Osteocyte (in vitro differentiated cells): ENCODE measurements at places on chromosomes 6 and 20. TPM values are rescaled to one million over a fixed set of nuclear protein-coding genes. Genes with fewer than 3 reads are reported as not detected.

- DNase-seq = no peak
Measured at GRCh38 chr6:134593887-134594286, 276.0 kb upstream of the SGK1 start.

DNA sequence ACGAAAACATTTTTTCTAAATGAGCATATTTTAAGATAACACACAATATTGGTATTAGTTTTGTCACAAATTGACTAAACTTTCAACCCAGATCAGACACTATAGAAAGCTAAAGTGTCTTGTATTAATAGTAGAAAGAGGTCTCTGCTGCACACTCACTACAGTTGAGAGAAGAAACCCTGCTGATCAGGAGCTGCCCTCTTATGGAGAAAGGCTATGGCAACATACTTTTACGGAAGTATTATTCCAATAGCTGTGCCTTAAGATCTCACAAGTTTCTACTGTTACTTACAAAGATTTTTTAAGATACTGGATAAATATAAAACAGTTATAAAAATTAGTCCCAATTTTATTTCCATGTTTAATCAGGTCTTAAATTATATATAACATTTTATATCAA lies 155.7 kb downstream of the RIMS1 start:
- no peak for DNase-seq

- DNase-seq = no peak
Measured at GRCh38 chr6:39753725-39754045, 28.5 kb upstream of the KIF6 start.

DNA sequence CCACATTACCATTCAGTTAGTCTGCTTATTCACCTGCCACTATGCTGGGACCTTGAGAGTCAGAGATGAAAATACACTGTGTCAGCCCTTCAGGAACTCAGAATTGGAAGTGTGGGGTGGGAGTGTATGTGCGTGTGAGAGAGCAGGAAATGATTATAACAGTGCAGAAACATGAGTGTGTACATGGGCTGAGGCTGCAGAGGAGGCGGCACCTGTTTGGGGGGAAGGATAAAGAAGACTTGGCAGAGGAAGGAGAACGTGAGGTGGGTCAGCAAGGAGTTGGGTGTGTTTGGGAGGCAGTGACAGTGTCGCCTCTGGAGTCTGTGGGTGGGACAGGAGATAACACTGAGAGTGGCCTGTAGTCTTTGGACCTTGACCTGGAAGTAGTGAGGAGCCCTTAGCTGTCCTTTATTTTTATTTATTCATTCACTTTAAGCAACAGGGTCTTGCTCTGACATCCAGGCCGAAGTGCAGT lies 3.1 kb downstream of the CHMP4B start:
- no peak for DNase-seq

GRCh38 chr6:38311201-38311600 lies 328.5 kb downstream of the BTBD9 start:
- DNase-seq = no peak

DNA sequence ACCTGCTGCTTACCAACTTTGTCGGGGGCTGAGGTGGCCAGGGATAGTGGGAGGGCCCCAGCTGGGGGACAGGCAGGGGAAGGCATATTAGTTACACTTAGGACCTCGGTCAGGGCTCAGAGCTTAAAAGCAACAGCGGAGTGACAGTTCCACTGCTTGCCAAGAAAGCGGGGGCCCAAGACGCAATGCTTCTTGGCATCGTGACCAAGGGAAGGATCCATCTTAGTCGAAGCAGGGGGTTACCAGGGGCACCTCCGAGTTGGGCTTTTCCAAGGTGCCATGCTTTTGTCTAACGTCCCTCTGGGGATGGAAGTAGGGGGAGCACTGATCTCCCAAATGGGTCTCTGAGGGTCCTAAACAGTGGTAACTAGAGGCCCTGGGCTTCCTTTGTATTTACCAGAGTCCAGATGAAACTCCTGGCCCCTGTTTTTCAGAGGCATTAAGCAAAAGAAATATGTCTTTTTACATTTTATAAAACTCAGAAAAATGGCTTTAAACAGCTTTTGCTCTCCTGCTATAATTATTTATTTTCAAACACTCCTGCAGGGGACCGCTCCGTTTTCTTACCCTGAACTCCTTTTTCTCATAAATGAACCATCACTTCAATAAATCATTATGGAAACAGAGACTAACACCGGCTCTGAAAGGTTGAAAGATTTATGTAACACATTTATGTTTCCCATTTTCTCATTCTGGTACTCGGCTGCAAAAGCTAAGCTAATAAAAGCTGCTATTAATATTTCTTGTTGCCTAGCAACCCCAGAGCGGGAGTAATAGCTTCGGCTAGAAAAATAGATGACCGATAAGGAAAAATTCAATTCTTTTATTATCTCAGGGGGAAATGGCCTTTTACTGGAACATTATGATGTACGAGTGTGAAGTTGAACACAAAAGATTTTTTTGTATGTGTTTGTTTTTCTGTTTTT lies 100.4 kb downstream of the TOX2 start:
- no peak for DNase-seq

DNA sequence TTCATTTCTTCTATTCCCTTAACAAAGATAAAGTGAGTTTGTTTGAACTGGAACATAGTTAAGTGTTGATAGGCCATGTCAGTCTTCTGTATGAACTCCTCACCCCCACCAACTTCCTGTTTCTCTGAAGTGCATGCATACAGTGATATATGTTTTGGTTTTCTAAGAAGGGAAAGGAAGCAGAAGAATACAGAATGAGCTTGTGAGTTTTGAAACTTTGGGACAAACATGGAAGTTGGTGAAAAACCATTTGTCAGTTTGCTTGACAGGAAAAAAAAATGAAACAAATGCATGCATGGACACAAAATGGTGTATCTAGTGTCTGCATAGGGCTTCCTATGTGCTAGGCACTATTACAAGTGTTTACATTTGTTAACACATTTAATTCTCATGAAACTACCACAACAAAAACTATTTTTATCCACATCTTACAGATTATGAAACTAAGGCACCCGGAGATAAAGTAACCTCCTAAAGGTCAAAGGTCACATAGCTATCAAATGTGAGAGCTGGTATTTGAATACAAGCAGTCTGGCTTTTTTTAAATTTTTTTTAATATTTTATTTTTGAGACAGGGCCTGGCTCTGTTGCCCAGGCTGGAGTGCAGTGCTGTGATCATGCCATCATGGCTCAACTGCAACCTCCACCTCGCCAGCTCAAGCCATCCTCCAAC lies 105.9 kb downstream of the ADGRB3 start:
- no peak for DNase-seq

DNA sequence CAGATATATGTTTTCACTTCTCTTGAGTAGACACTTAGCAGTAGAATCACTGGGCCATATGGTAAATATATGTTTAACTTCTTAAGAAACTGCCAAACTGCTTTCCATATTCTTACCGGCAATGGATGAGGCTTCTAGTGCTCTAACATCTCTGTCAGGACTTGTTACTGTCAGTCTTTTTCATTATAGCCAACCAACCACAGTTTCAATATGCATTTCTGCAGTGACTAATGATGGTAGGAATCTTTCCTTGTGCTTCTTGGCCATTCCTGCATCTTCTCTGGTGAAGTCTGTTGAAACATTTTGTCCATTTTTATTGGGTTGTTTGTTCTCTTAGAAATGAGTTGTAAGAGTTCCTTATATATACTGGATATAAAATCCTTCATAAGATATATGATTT lies 66.0 kb upstream of the SYNDIG1 start:
- DNase-seq = no peak

The OPN5 gene
- total RNA-seq = not detected in 2 replicates

The SH3BGRL2 gene
- 1.5 and 1.9 TPM in 2 replicates for total RNA-seq

The ARHGAP40 gene
- total RNA-seq = not detected in 2 replicates

The SCP2D1 gene
- total RNA-seq = not detected in 2 replicates
